ENCODE measurements at places on chromosomes 11 and 22.

DNA sequence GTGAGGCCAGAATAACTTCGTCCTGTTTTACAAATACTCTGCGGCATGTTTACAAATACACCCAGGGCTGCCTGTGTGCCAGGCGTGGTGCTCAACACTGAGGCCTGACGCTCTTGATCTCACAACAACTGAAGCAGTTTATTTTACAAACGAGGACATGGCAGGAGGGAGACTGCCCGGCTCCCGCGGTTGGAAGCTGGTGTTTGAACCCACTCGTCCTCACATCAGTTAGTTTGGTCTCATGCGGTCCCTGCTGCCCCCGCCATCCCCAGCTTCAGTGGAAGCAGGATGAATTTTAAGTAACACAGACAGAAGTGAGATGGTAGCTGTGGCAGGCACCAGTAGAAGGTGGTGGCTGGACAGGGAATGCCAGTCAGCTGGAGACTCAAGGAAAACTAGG lies 16.4 kb downstream of the KIAA0930 start:
- DNase-seq, result no peak

- no peak for DNase-seq
Measured at GRCh38 chr22:28917747-28918549, 34.6 kb downstream of the ZNRF3 start.

- no peak for DNase-seq
Measured at GRCh38 chr22:26514419-26515161, 2.3 kb upstream of the TFIP11 start.

- peak; percentile 86 for DNase-seq
Measured at GRCh38 chr11:118930094-118930712, 4.5 kb upstream of the BCL9L start.

- no peak for DNase-seq
Measured at GRCh38 chr22:48488149-48488551, 1339.5 kb downstream of the BRD1 start.

- DNase-seq, result no peak
Measured at GRCh38 chr22:45817745-45818423, 146.2 kb downstream of the ATXN10 start.

DNA sequence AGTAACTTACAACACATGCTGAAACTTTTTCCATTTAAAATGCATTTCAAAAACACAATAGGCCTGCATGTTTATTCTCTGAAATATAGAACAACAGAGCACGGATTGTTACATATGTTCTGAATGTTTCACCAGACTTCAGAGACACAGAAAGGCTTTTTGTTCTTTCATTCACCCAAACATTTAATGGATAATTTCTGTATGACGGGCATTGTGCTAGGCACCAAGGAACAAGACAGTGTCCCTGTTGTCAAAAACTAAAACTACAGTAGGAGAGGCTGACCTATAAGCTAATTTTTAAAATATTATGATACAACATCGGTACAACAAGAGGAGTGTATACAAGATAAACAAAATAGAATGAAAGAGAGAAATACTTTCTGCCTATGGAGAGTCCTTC lies 81.9 kb upstream of the TEAD1 start:
- DNase-seq, result no peak

GRCh38 chr11:64357904-64358535 lies 942 bp upstream of the RPS6KA4 start:
- DNase-seq, result no peak

- no peak for DNase-seq
Measured at GRCh38 chr11:130721023-130721681, 195.1 kb downstream of the SNX19 start.

DNA sequence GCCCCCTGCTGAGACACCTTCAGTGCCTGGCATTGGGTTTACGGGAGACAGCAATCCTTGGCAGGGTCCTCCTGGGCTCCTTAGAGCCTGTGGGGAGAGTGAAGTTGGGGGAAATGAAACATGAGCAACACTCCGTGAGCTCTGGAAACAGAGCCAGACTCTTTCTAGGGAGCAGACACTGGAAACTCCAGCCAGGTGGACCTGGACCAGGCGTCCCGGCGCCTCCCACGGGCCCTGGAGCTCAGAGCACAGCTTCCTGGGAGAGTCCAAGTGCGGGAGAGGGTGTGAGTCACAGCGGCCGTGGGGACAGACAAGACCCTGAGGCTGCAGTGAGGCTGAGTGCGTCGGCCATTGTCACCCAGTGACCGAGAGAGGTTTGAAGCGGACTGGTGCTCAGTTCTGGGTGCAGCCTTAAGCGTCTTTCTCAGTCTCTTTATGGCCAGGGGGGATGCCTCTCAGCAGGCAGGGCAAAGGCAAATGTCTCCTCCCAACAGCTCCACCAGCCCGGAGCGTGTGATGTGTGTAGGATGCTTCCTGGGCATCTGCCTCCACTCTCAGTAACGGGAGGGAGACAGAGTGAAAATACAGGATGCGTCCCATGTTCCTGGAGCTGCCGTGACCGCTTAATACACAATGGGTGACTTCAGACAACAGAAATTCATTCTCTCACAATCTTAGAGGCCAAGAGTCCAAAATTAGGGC lies 399.2 kb downstream of the SHANK2 start:
- DNase-seq, result no peak

- DNase-seq, result no peak
Measured at GRCh38 chr22:43455846-43456245, 44.0 kb downstream of the MPPED1 start.

Data from CD4-positive, alpha-beta T cell treated with Interleukin-15 for 1 hour (primary cell).